AML-193 (cell line): ENCODE measurements at places on chromosomes 1 and 21.

DNA sequence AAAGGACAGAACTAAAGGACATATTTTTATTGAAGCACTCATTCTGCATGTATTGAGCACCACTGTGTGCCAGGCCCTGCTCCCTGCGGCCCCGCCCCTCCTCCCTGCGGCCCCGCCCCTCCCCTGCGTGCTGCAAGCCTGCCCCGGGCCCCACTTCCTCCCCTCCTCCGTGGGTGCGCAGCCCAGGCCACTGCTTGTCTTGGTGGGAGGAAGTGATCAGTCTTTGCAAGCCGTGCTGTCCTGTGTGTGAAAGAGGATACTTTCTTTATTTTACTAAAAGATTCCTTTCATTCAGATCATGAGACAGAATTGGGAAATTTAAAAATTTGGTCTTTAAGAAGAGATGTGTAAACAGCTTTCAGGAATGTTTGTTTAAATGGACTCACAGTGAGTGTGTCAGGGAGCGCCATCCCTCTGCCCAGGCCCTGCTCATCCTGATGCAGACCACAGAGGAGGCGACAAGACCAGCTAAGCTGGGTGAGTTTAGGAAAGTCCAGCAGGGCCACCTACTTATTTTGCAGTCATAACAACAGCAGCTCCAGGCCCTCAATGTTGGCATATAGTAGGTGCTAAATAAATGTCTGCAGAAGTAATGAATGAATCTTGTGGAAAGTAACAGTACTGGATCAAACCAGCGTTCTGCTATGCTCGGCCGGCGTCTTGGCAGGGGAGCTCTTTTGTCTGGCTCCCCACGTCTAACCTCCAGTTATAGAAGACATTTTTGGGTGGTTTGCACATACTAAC, 88.3 kb upstream of the SELENON start:
- peak; percentile 54 for DNase-seq

DNA sequence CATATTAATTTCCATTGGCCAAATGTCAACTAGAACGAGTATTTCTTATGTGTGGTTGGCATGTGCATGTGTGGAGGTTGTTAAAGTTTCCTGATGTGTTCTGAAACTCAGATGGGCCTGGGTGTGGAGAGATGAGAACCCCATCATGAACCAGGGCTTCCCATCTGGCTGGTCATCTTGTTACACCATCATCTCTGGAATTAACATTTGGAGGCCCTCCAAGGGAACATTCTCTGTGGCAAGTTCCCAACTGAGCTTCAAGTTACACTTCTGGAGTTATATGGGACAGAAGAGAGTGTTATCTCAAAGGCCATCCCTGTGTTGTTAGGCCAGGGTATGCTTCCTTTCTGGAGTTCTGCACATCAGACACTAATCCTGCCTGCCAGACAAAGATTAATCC, 183.6 kb downstream of the TTLL7 start:
- DNase-seq: no peak

- no peak for DNase-seq
These were observed 17.3 kb upstream of the CAPN2 start for GRCh38 chr1:223695014-223695548.

GRCh38 chr1:113422315-113423068, 32.2 kb downstream of the MAGI3 start:
- no peak for DNase-seq

DNA sequence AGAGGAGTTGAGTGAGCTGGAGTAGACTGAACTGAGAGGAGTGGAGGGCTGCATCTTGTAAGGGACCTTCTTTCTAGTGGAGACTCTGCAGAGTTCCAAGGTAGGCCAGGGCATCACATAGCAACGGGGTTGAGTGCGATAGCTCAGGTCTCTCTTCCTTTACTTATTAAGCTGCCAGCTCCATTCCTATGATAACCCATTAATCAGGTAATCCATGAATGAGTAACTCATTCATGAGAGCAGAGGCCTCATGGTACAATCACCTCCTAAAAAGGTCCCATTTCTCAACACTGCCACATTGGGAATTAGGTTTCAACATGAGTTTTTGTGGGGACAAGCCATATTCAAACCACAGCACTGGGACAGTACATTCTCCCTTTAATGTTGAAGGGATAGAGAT, 21.3 kb downstream of the VN1R5 start:
- DNase-seq: no peak

- DNase-seq: no peak
These were observed 64.8 kb upstream of the ZNF648 start for GRCh38 chr1:182126272-182126800.

GRCh38 chr1:169325117-169325516, 42.5 kb downstream of the NME7 start:
- no peak for DNase-seq

DNA sequence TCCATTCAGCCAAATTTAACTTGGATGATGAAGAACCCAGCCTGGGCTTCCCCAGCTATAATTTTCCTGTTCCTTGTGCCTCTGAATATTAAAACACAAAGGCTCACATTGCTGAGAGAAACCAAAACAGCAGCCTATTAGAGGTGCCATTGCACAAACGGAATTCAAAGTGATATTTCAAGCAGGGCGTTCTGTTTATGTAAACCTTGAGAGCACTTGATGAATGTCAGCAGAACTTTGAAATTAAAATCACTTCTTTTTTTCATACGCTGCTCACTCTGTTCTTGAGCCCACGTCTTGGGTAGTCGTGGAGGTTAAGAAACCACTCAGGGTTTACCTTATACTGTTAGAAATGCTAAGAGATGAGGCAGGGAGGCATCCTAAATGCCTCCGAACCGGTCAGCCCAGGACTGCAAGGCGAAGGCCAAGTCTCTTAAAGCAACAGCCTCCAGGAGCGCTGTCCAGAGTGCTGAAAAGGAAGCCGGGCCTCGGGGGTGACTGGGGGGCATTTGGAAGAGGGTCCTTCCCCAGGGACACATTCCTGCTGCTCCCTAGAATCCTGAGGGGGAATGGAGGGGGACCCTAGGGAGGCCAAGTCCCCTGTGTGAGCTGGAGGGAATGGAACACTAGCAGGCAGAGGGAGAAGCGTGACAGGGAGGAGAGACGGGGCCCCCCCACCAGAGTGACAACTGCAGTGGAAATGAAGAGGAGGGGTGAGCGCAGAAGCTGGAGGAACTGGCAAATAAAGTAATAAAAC, 154.8 kb upstream of the VAMP3 start:
- DNase-seq: no peak

GRCh38 chr1:51072651-51073050, 29.4 kb upstream of the C1orf185 start:
- no peak for DNase-seq

GRCh38 chr1:183267646-183268431, 81.8 kb downstream of the LAMC2 start:
- DNase-seq: no peak

- no peak for DNase-seq
These were observed 31.6 kb downstream of the CAPZB start for GRCh38 chr1:19453741-19454201.

DNA sequence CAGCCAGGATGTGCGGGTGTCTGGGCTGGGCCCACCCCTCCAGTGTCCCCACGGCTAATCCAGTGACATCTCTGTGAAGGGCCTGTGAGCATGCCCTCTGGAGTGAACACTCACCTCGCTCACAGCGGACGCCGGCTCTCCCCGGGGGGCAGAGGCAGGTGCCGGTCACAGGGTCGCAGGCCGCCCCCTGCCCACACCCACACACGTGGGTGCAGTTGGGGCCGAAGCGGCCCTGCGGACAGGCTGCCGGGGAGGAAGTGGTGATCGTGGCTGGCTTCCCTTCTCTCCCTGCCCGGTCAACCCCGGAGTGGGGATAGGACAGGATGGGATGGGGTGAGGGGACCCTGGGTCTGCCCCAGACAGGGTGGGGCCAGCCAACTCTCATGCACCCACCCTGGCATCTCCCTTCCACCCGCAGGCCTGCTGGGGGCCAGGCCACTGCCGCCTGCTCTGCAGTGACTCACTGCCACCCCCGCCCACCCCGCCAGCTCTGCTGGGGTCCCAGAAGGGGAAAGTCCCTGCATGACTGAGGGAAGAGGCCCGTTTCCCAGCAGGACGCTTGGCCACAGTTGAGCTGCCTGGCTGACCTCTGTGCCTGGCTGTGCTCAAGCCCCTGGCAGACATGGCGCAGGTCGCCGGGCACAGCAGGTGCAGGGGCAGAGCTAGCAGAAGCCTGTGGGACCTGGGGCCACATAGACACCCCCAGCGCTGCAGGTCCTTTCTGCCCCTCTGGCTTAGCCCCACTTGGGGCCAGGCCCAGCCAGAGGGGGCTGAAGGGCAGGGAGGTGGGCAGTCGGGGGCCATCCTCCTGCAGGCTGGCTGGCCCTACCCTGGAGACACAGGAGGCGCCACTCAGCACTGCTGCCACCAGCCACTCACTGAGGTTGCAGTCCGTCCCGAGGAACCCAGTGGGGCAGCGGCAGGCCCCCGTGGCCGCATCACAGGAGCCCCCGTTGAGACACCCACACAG, 41.6 kb downstream of the ARHGEF16 start:
- DNase-seq: no peak

- DNase-seq: no peak
These were observed 633.5 kb downstream of the KIF26B start for GRCh38 chr1:245788269-245788668.

DNA sequence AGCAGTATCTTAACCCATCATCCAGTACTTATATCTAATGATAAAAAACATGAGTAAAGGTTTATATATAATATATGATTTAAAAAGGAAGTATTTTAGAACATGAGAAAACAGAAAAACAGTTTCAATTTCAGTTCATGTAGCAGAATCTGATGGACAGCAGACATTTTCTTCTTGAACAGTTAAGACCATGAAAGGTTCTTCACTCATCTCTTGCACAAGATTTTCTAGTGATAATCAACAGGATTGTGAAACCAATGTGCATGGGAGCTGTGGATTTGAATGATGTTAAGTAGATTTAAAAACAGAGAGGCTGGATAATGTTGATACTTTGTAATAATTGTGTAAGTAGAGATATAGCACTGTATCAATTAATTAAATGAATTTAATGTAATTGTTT, 1297.6 kb downstream of the BRINP3 start:
- no peak for DNase-seq

GRCh38 chr21:27817074-27817473, 850.2 kb upstream of the ADAMTS5 start:
- no peak for DNase-seq

GRCh38 chr1:25874209-25874608, 1.3 kb downstream of the PAQR7 start:
- no peak for DNase-seq

GRCh38 chr1:240468656-240469055, 143.3 kb downstream of the GREM2 start:
- DNase-seq: no peak

DNA sequence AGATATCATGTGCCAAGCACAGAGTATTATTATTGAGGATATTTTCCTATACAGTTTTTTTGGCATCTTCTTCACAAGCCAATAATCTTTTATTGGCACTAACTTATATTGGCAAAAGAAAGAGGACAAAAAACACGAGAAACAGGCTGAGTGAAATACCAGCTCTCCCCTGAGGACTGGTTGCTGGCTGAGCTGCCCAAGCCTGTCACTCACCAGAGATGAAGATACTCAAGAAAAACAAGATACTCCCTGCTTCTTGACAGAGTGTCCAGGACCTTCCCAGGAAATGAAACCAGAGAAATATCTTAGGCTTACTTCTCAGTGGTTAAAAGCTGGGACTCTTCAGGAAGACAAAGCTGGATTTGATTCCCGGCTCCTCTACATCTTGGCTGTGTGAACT, 35.9 kb upstream of the ATP1B1 start:
- no peak for DNase-seq

- no peak for DNase-seq
These were observed 28.1 kb upstream of the BTG3 start for GRCh38 chr21:17640821-17641220.

DNA sequence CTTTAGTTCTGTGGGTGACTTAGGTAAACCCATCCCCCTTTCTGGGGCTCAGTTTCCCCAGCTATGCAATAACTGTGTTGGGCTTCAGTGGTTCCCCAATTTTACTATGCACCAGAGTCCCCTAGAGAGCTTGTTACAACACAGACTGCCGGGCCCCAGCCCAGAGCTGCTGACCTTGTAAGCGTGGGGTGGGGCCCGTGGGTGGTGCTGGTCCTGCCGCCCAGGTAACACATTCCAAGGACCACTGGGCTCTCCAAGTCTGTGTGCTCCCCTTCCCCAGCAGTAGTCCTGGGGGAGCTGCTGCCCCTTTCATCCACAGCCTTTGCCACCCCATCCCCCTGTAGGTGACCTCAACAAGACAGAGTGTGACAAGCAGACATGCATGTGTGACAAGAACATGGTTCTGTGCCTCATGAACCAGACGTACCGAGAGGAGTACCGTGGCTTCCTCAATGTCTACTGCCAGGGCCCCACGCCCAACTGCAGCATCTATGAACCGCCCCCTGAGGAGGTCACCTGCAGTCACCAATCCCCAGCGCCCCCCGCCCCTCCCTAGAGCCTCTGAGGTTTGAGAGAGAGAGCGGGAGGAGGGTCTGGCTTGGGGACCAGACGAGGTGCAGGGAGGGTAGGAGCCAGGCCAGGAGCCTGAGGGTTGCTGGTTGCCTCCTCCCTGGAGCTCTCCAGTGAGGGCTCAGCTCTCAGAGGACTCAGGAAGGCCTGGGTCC, 8.9 kb downstream of the PLA2G2F start:
- no peak for DNase-seq

DNA sequence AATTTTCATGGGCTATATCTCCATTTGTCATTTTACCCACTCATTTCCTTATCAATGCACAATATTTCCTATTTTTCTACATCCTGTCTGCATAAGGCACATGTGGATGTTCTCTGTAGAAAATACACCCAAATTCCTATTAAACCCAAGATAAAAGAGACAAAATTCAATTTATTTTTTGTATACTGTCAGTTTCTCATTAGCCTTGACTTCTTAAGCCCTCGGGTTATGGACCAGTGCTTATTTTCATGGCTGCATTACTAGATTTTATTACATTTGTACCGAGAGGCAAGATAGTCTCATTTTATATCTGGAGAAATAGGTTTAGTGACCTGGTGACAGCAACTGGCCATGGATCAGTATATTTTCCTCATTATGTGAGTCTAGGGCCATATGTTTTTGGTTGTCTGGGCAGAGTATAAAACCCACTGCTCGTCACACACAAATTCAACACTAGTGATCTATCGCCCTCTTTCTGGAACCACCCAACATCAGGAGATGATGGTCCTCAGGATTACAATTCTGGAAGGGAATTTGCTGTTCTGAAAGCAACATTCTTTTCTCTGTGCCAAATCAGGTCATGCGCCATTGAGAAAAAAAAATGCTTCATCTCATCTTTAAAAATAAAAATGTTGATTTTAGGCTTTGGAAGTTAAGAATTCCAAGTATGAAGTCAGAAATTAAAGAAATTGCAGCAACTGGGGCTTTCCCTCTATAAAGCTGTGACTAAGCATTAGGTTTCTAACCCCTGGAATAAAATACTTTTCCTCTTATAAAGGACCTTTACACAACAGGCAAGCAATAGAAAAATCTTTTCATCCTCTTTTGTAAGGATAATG, 81.4 kb downstream of the ASTN1 start:
- no peak for DNase-seq

- DNase-seq: no peak
These were observed 11.7 kb downstream of the CAPN9 start for GRCh38 chr1:230758709-230759368.

DNA sequence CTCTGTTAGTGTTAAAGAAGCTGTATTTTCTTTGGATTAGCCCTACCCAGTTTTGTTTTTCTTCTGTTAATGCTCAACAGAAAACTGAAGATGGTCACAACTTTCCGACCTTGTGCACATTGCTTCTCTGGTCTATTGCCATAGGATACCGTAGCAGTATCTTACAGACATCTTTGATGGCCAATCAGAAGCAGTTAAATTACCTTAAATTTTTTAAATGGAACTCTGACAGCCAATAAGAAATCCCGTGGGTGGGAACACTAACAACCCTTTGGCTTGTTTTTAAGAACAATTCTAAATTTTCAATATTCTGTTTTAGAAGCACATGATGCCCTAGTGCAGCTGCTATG, 17.2 kb downstream of the NFYC start:
- DNase-seq: peak; percentile 71
